ENCODE measurements at places on chromosomes 2 and 18. TPM values are rescaled to one million over a fixed set of nuclear protein-coding genes. Genes with fewer than 3 reads are reported as not detected.
A peak's percentile ranks its signal among the peaks of the same experiment; 100 is the strongest.

- DNase-seq = no peak
Measured at GRCh38 chr2:220191031-220191430, 563.6 kb downstream of the SLC4A3 start.

GRCh38 chr18:39341129-39341528 lies 1775.5 kb upstream of the CELF4 start:
- DNase-seq = no peak

DNA sequence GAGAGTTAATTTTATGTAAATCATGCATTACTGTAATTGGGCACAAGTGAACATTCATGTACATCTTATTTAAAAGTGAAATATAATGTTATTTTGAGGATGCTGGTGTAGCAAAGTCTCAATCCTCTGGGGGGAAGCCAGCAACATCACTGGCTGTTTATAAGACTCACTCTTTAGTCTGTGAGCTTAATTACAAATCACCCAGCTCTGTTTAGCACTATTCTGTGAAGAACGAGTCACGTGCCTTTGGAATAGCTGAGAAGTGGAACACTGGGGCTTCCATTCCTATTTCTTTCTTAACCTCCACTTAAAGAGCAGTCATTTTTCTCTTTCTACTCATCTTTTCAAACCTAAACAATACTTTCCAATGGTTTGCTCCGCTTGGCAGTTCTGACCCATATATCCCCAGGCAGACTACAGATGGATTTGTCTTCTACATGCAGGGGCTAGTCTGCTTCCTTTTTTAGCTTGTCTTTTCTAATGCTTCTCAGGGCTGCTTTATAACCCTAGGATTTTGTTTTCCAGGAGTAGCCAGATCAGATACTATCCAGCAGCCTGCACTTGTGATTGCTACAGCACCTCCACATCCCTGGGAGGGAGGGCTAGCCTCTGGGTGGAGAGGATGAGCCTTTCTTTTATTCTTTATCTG lies 95.3 kb upstream of the CAVIN2 start:
- DNase-seq = peak; percentile 41

The PFN4 gene
- total RNA-seq = 1.8 TPM

DNA sequence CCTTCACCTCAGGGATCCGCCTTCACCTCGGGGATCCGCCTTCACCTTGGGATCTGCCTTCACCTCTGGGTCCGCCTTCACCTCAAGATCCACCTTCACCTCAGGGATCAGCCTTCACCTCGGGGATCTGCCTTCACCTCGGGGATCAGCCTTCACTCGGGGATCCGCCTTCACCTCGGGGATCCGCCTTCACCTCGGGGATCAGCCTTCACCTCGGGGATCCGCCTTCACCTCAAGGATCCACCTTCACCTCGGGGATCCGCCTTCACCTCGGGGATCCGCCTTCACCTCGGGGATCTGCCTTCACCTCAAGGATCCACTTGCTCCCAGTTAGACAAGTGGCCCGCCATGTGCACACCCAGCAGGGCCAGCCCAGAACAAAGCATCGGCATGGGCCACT lies 7.3 kb downstream of the KIF1A start:
- no peak for DNase-seq

GRCh38 chr2:217643789-217644301 lies 358.9 kb downstream of the TNS1 start:
- DNase-seq = no peak

DNA sequence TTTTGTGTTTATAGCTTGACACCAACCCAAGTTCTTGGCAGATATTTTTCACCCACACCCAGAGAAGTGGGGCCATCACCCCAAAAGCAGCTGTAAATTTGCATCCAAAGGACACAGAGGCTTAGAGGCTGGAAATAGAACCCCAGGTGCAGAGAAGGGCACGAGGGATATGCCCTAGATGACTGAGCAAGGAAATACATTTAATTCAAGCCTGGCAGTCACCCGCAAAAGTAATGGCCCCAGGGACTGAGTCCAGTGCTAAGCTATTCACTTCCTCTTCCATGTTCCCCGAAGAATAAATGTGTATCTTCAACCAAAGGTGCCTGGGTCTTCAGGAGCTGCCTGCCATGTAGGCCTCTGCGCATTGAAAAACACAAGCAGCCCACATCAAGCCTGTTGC lies 14.0 kb upstream of the REG3G start:
- DNase-seq = no peak

- DNase-seq = no peak
Measured at GRCh38 chr18:63234841-63235240, 84.7 kb downstream of the BCL2 start.

The SIX3 gene
- not detected for total RNA-seq

The NCKAP5 gene
- total RNA-seq = 0.89 TPM

DNA sequence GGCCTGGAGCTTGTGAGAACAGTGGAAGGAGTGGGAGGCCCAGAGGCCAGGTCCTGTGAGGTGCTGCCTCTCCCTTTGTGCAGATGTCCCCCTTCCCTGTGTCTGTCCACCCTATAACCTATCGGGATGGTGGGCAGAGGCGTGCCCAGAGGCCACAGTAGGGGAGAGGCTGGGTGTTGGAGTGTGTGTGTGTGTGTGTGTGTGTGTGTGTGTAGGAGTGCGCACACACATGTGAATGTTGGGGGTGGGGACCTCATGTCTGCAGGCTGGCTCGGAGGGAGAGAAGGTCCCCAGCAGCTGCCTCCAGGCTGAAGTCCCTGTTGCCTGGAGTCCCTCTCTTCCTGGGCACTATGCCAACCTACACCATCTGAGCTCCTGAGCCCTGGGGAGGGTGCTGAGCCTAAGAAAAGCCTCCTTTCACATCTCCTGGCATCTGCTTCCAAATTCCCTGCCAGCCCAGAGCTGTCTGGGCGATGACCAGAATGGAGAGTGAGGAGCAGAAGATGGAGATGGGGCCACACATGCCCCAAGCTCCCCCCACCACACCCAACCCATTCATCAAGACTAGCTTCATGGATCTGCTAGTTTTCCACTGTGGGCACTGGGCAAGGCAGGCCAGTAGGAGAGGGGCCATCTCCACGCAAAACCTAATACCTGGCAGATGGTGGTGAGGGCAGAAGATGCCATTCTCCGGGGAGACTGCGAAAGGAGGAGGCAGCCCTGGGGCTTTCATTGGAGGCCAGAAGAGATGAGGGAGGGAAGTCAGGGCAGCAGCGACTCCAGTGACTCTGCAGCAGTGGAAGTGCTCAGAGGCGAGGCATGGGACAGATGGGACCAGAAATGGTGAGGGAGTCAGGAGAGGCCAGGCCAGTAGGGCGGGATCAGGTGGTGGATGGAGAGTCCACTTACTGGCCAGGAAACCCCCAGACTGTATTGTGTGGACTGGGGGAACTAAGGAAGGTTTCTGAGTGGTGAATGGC lies 20.3 kb downstream of the KCNK3 start:
- DNase-seq = no peak

GRCh38 chr18:50107468-50107977 lies 87.4 kb downstream of the MYO5B start:
- no peak for DNase-seq

- DNase-seq = peak; percentile 37
Measured at GRCh38 chr18:37499044-37499443, 66.6 kb downstream of the CELF4 start.

DNA sequence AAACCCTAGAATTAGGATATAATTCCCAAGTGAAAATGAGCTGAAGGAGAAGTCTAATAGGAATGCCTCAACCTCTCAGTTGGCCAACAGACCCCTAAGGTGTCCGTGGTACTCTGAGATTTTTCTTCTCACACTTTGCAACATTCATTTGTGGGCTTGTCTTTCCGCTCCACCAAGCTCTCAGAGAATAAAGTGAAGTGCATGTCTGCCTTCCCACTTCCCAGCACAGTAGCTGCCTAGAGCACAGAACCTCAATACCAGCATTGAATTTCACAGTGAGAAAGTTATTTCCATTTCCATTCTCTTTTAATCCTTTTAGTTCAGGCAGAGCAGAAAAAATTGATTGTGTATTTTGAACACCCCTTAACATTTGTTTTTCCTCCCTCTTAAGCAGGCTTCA lies 451.8 kb downstream of the TGIF1 start:
- DNase-seq = no peak

The PROKR1 gene
- total RNA-seq = not detected

DNA sequence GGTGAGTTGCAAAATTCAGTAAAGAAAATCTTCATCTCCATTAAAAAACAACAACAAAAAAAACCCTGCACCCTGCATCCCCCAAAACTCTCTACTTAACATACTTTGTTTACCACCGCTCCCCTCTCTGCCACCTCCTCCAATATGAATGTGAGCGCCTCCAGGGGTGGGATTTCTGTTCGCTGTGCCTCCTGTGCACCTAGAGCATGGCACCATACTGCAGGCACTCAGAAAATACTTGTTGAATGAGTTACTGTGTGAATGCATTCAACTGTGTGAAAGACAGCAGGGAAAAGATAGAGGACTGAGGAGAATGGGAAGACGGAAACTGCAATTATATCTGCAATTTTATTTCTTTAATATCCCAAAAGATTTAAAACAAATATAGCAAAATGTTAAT lies 4.5 kb downstream of the CEBPZ start:
- DNase-seq = no peak

DNA sequence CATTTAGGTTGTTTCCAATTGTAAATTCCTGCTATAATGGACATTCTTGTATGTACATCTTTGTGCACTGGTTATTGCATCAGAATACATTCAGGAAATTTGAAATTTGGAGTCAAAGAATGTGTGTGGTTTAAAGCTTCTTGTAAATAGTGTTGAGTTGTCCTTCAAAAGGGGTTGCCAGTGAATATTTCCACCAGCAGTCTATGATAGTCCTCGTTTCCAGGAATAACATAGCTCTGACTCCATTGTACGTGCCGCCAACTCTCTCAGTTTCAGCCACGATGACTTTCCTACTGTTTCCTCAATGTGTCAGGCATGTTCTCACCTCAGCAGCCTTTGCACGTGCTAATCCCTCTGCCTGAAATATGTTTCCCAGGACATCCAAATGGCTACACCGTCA lies 10.9 kb upstream of the HS6ST1 start:
- DNase-seq = no peak

GRCh38 chr18:58180738-58181353 lies 136.8 kb downstream of the NEDD4L start:
- peak; percentile 81 for DNase-seq

GRCh38 chr2:135954020-135954601 lies 31.3 kb downstream of the DARS1 start:
- no peak for DNase-seq

- no peak for DNase-seq
Measured at GRCh38 chr2:29560566-29560965, 360.8 kb downstream of the ALK start.

The CAPN14 gene
- 1.3 TPM for total RNA-seq

DNA sequence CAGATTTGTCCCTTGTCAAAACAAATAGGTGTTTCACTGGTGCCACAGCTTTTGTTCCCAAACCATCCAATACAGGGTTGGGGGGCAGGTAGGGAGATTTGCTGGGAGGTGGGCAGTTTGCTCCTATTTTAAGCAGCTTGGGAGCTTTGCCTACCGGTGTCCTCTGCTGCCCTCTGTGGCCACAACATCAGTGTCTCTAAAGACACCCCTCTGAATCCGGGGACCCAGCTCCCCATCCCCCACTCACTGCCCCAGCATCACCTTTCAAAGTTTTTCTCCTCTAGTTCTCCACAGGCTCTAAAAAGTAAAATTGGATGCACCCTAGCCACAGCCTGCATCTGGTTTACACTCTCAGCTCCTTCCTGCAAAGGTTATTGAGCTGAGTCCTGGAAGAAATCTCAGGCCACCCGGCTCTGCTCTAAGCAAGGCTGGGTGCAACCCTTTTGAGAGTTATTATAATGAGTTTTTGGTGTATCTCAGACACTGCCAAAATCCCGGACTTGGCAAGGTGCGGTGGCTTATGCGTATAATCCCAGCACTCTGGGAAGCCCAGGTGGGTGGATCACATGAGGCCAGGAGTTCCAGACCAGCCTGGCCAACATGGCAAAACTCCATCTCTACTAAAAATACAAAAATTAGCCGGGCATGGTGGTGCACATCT lies 2.9 kb upstream of the EPAS1 start:
- DNase-seq = peak; percentile 62

The BBS5 gene
- 10.1 TPM for total RNA-seq

DNA sequence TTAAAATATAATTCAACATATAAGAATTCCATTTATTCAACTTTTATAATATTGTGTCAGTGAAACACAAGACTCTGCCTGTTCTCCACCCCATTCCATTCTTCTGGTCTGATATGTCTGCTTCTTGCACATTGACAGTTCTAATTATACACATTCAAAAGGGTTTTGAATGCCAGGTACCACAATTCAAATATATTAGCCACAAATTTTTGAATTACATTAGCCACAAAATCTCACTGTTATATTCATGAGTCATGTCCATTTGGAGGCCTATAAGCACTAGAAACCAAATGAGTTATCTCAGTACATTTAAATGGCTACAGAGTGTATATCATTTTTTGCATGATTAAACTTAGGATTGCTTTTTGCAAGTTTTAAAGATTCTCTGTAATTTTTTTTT lies 72.1 kb downstream of the CCDC150 start:
- DNase-seq = no peak

The GGCX gene
- total RNA-seq = 16.8 TPM

The ZNF2 gene
- total RNA-seq = not detected

DNA sequence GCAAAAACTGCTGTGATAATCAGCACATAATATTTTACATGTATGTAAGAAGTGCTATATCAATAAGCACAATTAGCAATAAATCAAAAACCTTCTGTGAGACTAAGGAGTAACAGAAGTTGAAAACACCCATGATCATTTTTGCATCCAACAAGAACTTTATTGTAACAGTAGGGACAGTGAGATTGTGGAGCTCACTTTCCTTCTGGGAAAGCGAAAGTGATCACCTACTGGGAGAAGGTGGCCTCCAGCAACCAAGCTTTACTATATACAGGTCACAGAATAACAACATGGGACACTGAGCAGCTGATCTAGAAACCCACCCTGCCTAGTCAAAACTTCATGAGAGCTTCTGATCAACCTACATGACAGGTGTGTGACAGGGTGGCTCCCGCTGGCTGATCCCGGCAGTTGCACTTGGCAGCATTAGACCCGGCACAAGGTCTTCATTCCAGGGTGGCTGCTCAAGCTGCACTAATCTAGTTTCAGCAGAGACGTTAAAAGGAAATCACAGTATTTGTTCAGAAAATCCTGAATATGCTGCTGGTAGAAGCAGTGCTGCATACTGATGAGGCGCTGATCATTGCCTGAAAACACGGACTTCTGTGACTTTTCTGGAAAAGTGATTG lies 63.5 kb upstream of the ARL5A start:
- DNase-seq = no peak

GRCh38 chr2:28764909-28765711 lies 13.5 kb downstream of the PPP1CB start:
- no peak for DNase-seq

DNA sequence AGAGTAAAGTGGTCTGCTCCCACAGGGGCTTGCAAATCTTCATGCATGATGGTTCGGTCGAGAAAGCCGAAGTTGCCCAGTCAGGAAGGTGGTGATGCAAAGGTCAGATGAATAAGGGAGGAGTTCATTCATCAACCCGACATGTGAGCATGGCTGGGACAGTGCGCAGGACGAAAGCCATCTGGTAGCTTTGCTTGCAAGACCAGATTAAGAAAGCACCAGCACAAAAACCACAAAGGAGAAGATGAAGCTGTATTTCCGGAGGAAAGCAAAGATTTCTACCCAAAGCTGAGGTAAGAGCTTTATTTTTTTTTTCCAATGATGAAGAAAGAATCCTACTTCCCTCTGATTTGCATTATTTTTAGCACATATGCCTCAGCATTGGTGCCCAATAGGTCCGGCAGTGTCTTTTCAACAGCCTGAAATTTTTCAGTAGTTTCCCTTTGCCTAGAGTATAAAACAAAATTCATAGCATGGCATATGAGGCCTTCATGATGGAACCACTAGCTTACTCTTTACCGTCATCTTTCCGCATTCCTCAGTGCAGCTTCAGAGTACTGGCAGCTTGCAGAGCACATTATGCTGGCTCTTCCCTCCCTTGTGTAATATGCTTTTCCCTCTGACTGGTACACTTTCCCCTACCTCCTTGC lies 112.0 kb upstream of the THOC1 start:
- DNase-seq = no peak
